Activated CD4-positive, alpha-beta T cell treated with anti-CD3 and anti-CD28 coated beads for 24 hours (primary cell): ENCODE measurements at places on chromosomes 6 and 20.

GRCh38 chr6:94144807-94145206, 725.4 kb upstream of the EPHA7 start:
- DNase-seq, result no peak

- no peak for DNase-seq
Observed at GRCh38 chr6:39280247-39280731, 33.9 kb downstream of the KCNK17 start.

GRCh38 chr6:97668716-97669115, 385.7 kb upstream of the MMS22L start:
- no peak for DNase-seq

GRCh38 chr6:74603322-74604076, 602.4 kb downstream of the COL12A1 start:
- no peak for DNase-seq

GRCh38 chr20:4472906-4473305, 248.8 kb upstream of the PRND start:
- DNase-seq, result no peak

- DNase-seq, result no peak
Observed at GRCh38 chr6:116894669-116895068, 17.6 kb downstream of the RFX6 start.

DNA sequence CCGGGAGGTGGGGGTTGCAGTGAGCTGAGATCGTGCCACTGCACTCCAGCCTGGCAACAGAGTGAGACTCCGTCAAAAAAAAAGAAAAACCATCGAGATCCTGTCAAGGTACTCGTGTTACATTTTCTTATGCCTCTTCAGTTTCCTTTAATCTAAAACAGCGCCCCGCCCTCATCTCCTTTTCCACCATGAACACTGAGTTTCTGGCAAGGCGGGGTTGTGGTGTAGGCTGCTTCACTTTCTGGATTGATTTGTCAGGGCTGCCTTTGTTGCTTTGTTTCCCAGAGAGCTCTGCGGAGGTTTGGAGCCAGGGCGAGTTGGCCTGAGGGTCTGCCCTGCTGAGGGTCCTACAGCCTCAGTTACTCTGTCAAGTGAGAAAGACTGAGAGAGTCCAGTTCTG, 8.9 kb downstream of the ITPR3 start:
- DNase-seq, result no peak

DNA sequence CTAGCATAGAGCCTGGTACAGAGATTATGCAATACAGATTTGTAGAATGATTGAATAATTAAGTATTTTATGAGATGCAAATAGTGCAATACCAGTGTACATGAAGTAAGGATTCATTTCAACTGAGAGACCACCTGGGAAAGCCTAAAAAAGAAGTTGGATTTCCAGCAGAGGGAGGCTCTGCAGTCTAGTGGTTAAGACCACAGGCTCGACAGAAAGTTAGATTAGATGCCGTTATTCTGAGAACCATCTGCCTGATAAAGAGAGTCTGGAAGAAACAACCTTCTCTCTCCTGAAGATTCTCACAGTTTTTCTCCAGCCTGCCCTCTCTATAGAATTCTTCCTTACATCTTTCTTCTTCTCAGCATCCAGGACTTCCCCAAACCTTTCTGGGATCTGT, 13.6 kb upstream of the TNFRSF21 start:
- DNase-seq, result no peak

DNA sequence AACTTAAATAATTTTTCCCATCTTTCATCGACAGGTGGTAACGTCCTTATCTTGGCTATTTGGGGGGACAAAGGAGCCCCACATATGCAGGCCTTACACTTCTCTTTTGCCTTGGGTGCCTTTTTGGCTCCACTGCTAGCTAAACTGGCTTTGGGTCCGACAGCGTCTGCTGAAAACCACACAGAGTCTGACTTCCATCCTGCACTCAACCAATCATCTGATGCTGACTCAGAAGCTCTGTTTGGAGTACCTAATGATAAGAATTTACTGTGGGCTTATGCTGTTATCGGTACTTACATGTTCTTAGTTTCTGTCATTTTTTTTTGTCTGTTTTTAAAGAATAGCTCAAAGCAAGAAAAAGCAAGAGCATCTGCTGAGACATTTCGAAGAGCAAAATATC, 178.5 kb downstream of the SLC16A10 start:
- DNase-seq, result no peak

GRCh38 chr6:137025786-137026730, 18.7 kb downstream of the IL20RA start:
- DNase-seq, result no peak

GRCh38 chr20:46994341-46994740, 99.7 kb downstream of the EYA2 start:
- DNase-seq, result peak; percentile 51

- no peak for DNase-seq
Observed at GRCh38 chr20:16477632-16478031, 95.6 kb downstream of the KIF16B start.

GRCh38 chr6:127463056-127463455, 3.9 kb upstream of the KIAA0408 start:
- DNase-seq, result no peak

DNA sequence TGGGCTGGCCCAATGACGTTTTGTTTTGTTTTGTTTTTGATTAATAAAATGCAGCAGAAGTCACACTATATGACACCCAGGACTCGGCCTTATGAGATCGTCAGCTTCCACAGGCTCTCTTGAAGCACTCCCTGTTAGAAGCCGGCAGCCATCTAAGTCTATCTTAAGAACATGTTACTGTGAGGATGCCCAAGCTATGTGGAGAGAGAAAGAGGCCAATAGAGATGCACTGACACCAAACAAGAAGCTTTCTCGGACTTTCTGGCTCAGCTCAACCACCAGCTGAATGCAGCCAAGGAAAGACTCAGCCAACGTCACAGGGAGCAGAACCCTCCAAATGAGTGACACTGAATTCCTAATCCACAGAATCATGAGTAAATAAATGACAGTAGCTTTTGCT, 14.0 kb downstream of the SGK1 start:
- no peak for DNase-seq

DNA sequence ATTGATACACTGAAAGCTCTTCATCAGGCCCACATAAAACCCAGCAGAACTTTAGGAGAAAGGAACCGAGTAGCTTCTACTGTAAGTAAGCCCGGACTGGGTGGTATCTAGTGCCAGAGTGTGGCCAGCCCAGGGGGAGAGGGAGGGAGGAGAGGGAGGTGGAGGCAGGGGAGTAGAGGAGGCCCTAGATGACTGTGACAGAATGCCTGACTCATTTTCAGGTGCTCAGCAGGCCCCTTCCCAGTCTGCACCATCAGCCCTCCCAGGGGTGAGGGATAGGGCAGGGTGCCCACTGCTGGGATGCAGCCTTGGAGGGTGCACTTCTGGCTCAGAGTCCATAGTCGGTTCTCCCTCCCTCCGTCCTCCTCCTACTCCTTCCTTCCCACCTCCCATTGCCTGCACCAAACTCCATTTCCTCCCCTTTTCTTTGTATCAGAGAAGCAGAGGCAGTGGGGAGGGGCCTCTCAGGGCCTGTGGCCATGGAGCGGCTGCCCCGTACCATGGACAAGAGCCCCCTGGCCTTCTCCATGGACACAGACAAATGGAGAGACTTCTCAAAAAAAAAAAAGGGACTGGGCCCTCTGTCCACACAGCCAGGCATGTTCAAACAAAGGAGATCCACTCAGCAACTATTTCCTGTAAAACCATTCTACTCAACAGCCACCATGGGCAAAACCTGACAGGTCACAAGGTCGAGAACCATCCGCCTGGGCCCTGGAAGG, 184.9 kb upstream of the SNX9 start:
- no peak for DNase-seq

GRCh38 chr6:152068622-152069261, 261.3 kb downstream of the ESR1 start:
- no peak for DNase-seq

DNA sequence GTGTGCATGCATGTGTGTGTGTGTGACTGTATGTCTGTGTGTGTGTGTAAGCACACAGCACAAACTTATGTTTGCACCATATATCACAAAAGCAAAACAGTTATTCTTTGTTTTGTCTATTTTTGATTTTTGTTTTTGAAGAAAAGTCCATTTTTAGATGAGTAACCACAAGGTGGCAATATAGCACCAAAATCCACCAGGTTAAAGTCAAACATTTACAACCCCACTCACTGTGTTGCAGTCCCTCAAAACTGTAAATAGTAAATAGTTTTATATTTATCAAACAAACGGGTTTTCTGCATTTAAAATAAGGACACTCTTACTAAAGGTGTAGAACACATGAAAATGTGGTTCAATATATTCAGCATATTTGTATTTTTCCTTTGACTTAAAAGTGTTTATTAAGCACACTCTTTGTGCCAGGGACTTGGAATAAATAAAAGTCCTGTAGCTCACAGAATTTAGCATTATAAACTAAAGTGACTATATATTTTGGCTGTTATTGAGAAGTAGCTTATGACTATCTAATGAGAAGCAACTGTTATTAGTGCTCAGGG, 118.5 kb downstream of the GFRAL start:
- no peak for DNase-seq

DNA sequence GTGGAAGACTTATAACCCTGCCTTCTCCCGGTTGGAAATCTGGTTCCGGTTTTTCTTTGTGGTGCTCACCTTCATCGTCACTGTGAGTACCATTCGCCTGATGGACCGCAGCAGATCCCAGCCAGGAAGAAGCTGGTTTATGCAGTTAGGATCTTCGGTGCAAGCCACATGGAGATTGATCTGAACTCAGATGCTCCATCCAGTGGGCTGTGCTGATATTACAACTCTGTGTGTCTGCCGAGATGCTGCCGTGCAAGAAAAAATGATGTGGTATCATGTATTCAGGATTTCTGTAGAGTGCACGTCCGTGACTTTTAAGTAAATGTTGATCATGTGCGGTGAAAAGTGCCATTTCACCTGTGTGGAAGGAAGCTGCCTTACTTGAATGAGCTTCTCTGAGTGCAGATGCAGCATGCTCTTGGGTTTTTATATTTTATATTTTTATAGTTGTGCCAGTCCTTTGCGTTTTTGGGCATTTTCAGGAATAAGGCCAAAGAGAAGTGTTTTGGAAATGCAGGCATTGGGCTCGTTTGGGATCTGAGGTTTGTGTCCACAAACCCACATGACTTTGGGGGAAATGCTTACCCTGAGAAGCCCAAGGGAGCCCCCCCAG, 39.2 kb downstream of the DYNLT1 start:
- DNase-seq, result peak; percentile 27

GRCh38 chr6:18259675-18260447, 4.5 kb downstream of the DEK start:
- no peak for DNase-seq

DNA sequence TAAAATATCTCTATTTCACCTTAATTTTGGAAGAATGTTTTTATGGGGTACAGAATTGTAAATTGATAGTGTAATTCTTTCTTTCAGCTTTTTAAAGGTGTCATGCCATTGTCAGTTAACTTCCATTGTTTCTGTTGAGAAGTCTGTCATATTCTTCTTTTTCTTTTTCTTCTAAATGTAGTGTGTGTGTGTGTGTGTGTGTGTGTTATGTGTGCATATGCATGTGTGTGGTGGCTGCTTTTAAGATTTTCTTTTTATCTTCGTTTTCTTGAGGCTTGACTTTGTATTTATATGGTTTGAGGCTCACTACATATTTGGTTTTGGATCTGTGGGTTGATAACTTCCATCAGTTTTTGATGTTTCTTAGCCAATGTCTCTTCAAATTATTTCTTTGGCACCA, 176.5 kb downstream of the OGFRL1 start:
- DNase-seq, result no peak

DNA sequence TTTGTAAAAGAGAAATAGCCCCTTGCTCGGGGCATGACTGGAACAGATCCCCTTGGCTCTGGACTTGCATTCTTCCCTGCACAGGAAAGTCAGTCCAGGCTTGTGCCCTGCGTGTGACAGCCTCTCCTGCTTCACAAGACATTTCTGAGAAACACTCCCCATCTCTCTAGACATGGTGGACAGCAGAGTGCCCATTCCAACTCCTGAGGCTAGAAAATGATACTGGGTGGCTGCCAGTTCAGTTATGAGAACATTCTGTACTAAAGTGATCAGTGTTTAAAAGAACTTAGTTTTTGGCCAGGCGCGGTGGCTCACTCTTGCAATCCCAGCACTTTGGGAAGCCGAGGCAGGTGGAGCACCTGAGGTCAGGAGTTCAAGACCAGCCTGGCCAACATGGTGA, 41.3 kb downstream of the TGM3 start:
- DNase-seq, result no peak

DNA sequence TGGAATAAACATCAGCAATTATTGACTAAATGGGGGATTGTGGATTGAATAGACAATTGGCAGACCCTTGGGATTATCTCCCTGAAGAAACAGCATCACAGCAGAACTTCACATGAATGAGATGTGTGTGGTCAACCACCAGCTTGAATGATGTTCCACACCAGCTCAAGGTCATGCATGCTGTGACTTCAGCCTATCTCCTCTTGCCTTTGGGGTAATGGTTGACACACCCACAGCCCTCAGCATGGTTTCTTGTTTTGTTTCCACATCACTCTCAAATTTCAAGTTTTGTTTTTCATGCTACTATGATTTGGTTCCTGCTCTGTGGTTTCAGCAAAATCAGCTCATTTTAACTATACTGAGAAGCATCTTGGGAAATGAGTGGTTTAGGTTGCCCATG, 94.3 kb downstream of the PAK5 start:
- DNase-seq, result no peak

DNA sequence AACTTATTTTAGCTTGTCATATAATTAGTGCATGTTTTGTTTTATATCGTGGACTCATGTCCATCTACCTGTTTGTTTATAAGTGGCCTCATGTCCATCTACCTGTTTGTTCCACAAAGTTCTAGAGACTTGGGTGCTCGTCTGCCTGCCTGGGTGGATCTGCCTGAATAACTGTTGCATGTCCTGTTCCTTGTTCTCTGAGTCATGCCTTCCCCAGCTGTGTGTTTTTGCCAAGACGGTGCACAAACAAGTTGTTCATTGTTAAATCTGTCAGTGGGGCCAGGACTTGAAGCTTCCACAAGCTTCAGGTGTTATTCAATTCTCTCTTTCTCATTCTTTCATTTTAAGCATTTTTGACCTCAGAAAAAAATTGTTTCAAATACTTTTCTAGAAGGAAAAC, 358.0 kb upstream of the CITED2 start:
- DNase-seq, result no peak

DNA sequence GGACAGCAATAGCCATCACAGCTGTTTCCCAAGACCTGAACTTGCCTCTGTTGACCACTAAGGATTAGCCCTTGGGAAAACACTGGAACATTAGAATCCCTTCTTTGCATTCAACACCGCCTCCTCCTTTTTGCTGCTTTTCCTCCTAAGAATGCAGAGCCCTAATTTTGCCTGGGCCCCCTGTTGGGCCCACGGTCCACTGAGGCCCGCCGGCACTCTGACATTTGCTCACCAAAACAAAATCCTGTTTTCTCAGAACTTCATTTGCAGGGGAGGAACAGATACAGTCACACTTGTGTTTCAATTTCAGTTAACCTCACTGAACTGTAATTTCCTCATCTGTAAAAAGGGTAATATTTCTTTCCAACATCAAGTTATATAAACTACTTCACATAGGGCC, 116.0 kb upstream of the JARID2 start:
- no peak for DNase-seq

DNA sequence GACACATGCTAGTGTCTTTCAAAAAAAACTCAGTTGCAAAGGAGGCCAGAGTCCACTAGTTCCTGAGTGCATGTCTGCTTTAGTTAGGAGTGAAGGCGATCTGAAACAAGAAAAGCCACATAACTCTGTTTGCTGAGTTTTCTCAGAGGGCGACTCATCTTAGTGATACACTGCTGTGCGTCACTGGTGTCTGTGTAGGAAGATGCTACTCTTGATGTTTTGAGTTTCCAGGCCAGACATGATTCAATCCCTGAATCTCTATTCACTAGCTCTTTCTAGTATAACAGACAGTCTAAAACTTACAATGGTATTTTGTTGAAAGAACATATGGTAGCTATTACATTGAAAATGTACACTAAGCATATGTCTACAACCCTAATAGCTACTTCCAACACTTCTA, 60.9 kb downstream of the GFRAL start:
- no peak for DNase-seq
